ENCODE measurements at places on chromosomes 5 and 9. TPM values are rescaled to one million over a fixed set of nuclear protein-coding genes. Genes with fewer than 3 reads are reported as not detected.

CHSY3 gene
- 0.44 TPM for polyA plus RNA-seq

SPINK7 gene
- polyA plus RNA-seq: not detected

TAF1L gene
- not detected for polyA plus RNA-seq

CCIN gene
- polyA plus RNA-seq: not detected

TMEM171 gene
- 1.9 TPM for polyA plus RNA-seq

NPR3 gene
- polyA plus RNA-seq: not detected

IFNB1 gene
- polyA plus RNA-seq: not detected

KIF4B gene
- 0.07 TPM for polyA plus RNA-seq

WDR38 gene
- polyA plus RNA-seq: not detected

QRFP gene
- polyA plus RNA-seq: not detected

OR1Q1 gene
- polyA plus RNA-seq: not detected

RANBP17 gene
- polyA plus RNA-seq: 43.8 TPM

HMGCR gene
- polyA plus RNA-seq: 72.2 TPM

RNF14 gene
- 4.5 TPM for polyA plus RNA-seq

FAM81B gene
- polyA plus RNA-seq: 0.40 TPM

HMCN2 gene
- 1.3 TPM for polyA plus RNA-seq

GPR21 gene
- polyA plus RNA-seq: not detected

FAXDC2 gene
- 2.5 TPM for polyA plus RNA-seq

SPATA6L gene
- 1.9 TPM for polyA plus RNA-seq

CBY3 gene
- 0.38 TPM for polyA plus RNA-seq

ZDHHC11B gene
- 0.83 TPM for polyA plus RNA-seq

PPIC gene
- polyA plus RNA-seq: 19.9 TPM

IL7R gene
- polyA plus RNA-seq: not detected

ANKRD55 gene
- polyA plus RNA-seq: not detected

ACOT12 gene
- 0.54 TPM for polyA plus RNA-seq

ITGA1 gene
- polyA plus RNA-seq: 2.6 TPM

PKD2L2 gene
- polyA plus RNA-seq: not detected

PCDHB12 gene
- polyA plus RNA-seq: 0.80 TPM

PRUNE2 gene
- 10.6 TPM for polyA plus RNA-seq

GFPT2 gene
- 74.6 TPM for polyA plus RNA-seq

CRB2 gene
- polyA plus RNA-seq: 0.34 TPM

SOHLH1 gene
- not detected for polyA plus RNA-seq

NR2F1 gene
- not detected for polyA plus RNA-seq

PCDHA10 gene
- polyA plus RNA-seq: 3.9 TPM

CD72 gene
- 4.6 TPM for polyA plus RNA-seq

PCDHB16 gene
- polyA plus RNA-seq: 0.73 TPM

CAMK2A gene
- polyA plus RNA-seq: not detected

FBXL7 gene
- polyA plus RNA-seq: 5.0 TPM

FGF1 gene
- 0.34 TPM for polyA plus RNA-seq

NR4A3 gene
- 0.17 TPM for polyA plus RNA-seq

TMC1 gene
- polyA plus RNA-seq: 0.42 TPM

RAB3C gene
- 30.6 TPM for polyA plus RNA-seq

SCGB3A2 gene
- polyA plus RNA-seq: 256 TPM

ENTPD2 gene
- polyA plus RNA-seq: 1.8 TPM

ENHO gene
- polyA plus RNA-seq: 17.5 TPM

GPR151 gene
- polyA plus RNA-seq: not detected

PCDHGB3 gene
- polyA plus RNA-seq: 0.24 TPM

FGF10 gene
- polyA plus RNA-seq: 0.40 TPM

TERT gene
- polyA plus RNA-seq: 9.1 TPM

C5orf52 gene
- not detected for polyA plus RNA-seq

CACNA1B gene
- polyA plus RNA-seq: 1.1 TPM

SARDH gene
- polyA plus RNA-seq: 2.6 TPM

OTP gene
- polyA plus RNA-seq: not detected

GABRP gene
- polyA plus RNA-seq: 6.2 TPM
